ENCODE measurements at places on chromosomes 3 and 15. TPM values are rescaled to one million over a fixed set of nuclear protein-coding genes. Genes with fewer than 3 reads are reported as not detected.
A peak's percentile ranks its signal among the peaks of the same experiment; 100 is the strongest.

GRCh38 chr15:96323319-96324145 is 7.0 kb upstream of the NR2F2 start:
- no peak for DNase-seq

DNA sequence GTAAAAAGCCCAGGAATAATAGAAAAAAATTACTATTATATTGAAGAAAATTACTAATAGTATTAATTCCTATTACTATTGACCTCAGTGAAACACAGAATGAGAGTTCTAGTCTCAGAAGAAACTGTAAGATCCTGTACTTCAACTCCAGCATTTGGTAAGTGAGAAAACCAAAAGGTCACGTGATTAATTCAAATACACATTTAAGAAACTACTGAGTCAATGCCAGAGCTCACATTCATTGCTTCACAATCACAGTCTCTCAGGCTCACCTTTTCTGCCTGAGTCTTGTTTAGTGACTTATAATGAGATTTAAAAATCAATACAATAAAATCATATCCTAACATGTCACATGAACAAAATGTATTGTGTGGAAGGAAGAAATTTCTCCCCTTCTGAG is 556.1 kb downstream of the FGF12 start:
- no peak for DNase-seq

DNA sequence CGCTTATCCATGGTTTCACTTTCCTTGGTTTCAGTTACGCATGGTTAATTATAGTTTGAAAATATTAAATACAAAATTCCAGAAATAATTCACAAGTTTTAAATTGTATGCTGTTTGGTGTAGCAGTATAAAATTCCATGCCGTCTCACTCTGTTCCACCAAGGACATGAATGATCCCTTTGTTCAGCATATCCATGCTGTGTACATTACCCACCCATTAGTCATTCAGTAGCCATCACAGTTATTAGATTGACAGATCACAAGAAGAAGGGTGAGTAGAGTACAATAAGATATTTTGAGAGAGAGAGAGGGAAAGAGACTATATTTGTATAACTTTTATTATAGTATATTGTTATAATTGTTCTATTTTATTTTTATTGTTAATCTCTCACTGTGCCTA is 535.5 kb downstream of the SQOR start:
- DNase-seq, result no peak

- DNase-seq, result no peak
These were observed 49.2 kb downstream of the SLC7A14 start for GRCh38 chr3:170536712-170537111.

GRCh38 chr15:40340038-40340739 is 550 bp downstream of the CCDC9B start:
- peak; percentile 35 for DNase-seq

DNA sequence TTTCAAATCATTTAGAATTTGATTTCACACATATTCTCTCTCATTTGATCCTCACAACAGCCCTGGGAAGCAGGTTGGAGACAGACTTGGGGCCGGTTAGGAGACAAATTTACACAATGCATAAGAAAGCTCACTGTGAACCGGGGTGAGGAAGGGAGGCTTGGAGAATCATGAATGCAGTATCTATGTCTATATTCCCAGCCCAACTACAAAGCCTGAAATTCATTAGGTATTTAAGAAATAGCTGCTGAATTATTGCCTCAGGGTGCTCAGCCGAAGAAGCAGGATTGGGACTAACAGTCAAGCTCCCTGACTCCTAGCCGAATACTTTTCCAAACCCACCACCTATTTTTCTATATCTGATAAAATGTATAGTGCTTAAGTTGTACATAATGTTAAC is 8.4 kb upstream of the GOLGA6C start:
- DNase-seq, result no peak

DNA sequence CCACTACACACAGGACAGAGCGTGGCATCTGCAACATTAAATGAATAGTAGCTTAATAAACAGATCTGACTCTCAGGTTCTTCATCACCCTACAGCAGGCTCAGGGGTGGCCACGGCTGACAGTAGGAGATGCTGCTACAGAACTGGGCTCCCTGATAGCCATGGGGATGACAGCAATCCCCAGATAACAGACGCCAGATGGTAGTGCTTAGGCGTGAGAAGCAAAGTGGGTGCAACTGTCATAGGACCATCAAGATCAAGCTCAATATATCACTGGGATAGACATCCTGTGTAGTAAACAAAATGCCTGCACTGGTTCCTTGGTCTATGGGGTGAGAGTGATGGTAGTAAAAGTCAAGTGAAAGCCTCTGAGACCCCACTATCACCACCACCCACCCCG is 2.6 kb upstream of the TPRA1 start:
- DNase-seq, result no peak

GRCh38 chr3:99945328-99945995 is 127.8 kb downstream of the CMSS1 start:
- DNase-seq, result no peak

- no peak for DNase-seq
These were observed 171.8 kb upstream of the CDIN1 start for GRCh38 chr15:36407647-36408046.

GRCh38 chr3:152623286-152623911 is 211.5 kb upstream of the P2RY1 start:
- no peak for DNase-seq

Gene LRRN1
- 22.1 TPM for total RNA-seq

Data from Calu3 (cell line).